ENCODE measurements at places on chromosomes 16 and 17.

GRCh38 chr17:13518261-13519000 lies 83.3 kb downstream of the HS3ST3A1 start:
- no peak for DNase-seq

GRCh38 chr17:4607773-4608187 lies 23.5 kb downstream of the SMTNL2 start:
- no peak for DNase-seq

DNA sequence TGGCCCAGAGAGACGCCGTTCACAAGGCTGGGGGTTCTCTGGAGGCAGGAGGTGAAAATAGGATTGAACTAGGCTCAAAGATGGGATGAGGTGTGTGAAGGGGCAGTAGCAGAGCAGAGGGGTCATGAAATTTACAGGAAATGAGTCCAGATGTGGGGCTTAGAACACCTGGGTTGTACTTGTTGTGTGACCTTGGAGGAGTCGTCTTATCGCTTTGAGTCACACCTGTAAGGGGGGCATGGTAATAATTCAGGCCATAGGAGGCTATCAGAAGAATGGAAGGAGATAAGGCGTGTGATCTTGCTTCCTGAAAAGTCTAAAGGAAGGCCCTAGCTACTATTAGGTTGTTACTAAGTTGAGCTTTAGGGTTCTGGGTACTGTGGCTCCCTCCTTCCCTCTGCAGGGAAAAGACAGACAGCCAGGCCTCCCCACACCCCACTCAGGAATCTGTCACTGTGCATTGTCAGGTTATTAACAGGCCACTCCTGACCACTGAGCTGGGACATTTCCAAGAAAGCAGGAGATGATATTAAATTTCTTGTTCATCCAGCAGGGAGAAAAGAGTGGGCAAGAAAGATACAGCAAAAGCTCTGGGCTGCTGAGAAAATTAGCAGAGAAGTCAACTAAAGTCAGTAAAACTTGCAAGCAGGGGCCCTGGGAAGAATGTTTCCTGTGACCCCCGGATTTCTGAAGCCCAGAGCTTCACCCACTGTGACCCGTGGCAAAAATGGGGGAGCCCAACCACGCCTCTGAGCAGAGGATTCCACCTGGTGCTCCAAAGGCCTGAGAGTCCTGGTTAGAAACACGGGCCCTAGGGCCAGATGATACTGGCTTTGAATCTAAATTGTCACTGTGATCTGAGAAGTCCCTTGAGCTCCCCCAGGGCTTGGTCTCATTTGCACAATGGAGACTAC lies 6.0 kb upstream of the CDC42EP4 start:
- DNase-seq = no peak

DNA sequence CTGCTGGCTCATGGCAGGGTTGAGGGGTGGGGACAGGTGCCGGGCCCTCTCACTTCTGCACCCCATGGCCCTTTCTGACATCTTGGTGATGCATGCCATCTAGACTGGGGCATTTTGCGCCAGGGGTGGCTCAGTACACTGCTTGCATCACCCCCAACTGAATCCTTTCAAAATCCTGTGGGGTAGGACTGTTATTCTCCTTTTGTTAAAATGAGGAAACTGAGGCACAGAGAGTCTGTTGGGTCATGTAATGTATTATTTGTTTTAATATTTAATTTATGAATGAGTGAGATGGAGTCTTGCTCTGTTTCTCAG lies 9.9 kb downstream of the ADCY7 start:
- no peak for DNase-seq

GRCh38 chr16:1053121-1053521 lies 19.4 kb upstream of the SSTR5 start:
- no peak for DNase-seq

- no peak for DNase-seq
Measured at GRCh38 chr17:42617956-42618431, 8.5 kb downstream of the TUBG1 start.

DNA sequence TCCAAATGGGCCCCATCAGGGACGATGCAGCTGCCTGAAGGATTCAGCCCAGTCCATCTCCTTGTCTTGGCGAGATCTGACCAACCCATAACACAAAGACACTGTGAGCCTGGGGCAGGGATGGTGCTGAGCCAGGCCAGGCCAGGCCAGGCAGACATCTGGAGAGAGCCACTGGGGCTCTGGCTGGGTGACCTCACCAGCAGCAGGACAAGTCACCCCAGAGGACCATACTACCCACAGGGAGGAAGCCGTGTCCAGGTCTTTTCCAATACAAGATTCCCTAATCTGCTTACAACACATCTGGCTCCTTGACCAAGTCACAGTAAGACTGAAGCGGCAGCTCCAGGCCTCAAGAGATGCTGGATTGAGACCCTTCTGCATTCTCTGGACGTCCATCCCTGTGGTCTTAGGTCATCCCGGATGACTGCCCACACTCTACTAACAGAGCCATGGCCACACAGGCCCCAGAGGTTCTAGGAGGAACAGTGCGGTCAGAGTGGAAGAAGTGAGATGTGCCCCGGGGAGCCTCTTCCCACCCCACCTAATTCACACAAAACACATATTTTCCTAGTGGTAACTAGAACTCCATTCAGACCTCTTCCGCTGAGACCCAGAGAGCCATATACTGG lies 81.8 kb upstream of the RCVRN start:
- no peak for DNase-seq

GRCh38 chr17:56087199-56087598 lies 66.1 kb upstream of the ANKFN1 start:
- DNase-seq = no peak

DNA sequence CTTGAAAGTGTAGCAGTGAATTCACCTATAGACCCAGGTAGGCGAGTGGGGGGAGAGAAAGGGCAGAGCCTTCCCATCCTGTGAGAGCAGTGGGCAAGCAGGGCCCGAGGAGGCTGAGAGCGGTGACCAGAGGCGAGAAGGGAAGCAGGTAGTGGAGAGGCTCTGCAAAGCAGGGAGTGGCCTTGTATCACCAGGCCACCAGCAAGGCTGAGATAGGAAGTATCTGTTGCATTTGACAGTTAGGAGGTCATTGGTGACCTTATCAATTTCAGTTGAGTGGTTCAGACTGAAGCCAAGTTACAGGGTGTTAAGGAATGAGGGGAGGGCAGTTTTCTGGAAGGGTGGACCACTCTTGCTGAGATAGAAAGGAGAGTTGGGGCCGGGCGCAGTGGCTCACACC lies 10.7 kb upstream of the HSD3B7 start:
- DNase-seq = no peak

DNA sequence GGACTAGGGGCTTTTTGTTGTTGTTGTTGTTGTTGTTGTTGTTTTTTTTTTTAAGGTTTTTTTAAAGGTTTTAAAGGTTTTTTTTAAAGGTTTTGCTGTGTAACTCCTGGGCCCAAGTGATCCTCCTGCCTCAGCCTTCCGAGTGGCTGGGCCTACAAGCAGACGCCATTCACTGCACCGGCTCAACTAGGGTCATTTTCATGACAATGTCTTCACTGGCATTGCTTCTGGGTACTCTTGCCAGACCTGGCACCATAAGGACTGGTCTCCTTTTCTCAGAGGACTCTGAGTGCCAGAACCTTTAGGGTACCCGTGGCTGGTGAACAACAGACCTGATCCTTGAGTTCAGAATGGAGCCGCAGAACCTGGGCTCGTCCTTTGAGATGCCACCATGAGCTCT lies 20.4 kb downstream of the POLR3E start:
- DNase-seq = no peak

GRCh38 chr16:79836144-79836543 lies 235.6 kb upstream of the MAF start:
- no peak for DNase-seq

DNA sequence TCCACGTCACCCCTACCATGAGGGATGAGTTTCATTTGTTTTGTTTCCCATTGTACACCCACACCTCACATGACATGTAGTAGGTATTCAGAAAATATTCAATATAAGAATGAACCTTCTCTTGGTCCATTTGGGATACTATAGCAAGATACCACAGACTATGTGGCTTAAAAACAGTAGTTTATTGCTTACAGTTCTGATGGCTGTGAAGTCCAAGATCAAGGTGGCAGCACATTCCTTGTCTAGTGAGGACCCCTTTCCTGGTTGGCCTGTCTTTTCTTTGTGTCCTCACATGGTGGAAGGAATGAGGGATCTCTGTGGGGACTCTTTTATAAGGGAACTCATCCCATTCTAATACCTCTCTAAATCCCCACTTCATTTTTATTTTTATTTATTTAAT lies 36.2 kb upstream of the CRYM start:
- no peak for DNase-seq

DNA sequence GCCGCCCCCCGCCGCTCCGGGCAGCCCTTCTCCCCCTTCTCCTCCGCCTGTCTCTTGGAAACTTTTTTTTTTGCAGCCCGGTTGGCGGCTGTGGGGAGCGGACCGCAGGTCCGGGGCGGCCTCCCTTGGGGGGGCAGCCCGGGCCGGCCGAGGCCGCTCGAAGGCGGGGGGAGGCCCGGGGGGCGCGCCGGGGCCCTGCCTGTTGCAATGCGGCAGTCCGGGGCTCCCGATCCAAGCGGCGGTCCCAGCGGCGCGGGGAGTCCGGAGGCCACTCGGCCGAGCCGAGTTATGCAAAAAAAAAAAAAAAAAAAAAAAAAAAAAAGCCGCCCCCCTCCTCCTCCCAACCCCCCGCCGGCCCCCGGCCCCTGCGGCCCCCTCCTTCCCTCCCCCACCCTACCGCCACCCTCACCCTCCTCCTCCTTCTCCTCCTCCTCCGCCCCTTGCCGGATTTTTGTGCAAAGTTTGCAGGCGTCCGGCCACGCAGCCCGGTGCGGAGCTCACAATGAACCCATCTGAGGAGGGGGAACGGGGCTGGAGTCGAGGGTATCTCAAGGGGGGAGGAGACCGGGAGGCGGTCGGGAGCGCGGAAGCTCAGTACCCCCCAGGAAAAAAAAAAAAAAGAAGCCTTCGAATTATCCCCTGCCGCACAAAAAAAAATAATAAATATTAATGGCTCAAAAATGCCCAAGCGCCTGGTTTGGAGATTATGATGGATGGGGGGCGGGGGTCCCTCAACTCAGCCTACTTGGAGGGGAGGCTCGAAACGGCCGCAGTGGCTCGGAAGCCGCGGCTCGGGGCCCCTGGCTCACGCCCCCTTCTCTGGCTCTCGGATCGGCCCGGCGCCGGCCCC lies at the start of gene ZNF423:
ZNF423 (minus strand) TSS at position 291 of the 850 bp plus-strand sequence. CDS start 338 bp downstream, outside the sequence.
- DNase-seq = peak; percentile 10

GRCh38 chr16:86772671-86773353 lies 194.5 kb downstream of the FOXL1 start:
- no peak for DNase-seq

GRCh38 chr16:4011940-4012629 lies 104.2 kb downstream of the ADCY9 start:
- no peak for DNase-seq

- no peak for DNase-seq
Measured at GRCh38 chr17:57465610-57466009, 209.3 kb downstream of the MSI2 start.

DNA sequence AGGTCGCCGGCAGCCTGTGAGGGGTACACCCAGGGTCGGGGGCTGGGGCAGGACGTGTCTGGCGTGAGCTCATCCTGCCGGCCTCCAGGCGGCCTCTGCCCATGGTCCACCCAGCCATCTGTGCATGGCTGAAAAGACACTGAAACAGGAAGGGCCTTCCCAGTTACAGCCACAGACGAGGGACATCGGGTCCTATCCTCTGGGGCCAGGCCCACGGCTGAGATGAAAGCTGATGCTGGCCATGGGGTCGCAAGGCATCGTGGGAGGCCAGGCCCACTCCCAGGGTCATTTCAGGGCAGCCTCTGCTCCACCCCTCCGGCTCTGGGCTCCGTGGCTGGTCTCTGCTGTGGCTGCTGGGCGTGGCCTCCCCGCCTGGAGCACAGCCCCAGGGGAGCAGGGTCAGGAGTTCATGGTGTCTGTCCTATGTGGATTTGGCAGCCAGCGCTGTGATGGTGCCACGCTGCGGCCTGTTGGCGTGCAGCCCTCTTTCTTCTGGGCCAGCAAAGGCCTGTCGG lies 16.6 kb upstream of the ATP6V0C start:
- no peak for DNase-seq

DNA sequence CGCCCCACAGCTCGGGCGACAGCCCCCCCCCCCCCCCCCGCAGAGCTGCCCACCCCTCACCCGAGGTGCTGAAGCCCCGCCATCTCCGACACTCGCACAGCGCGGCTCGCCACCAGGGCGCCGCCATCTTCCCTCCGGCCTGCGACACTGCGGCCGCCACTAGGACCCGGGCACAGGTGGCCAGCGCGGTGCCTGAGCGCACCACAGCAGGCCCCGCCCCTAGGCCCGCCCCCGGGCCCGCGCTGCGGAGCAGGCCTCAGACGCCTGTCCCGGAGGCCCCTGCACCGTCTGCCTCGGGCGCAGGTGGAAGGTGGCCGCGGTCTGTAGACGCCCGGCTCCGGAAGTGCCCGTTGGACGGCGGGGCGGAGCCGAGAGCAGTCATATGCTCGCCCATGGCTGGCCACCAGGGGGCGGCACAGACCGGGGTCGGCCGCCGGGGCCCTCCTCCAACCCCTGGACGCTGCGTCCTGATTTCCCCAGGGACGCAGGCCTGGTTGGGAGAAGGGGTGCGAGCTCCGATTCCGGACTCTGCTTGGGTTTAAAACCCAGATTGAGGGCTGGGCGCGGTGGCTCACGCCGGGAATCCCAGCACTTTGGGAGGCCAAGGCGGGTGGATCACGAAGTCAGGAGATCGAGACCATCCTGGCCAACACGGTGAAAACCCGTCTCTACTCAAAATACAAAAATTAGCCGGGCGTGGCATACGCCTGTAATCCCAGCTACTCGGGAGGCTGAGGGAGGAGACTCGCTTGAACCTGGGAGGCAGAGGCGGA lies at the start of gene MRPL38:
MRPL38 (minus strand) TSS at position 136 of the 773 bp plus-strand sequence; CDS start at position 127, 9 bp downstream.
- peak; percentile 92 for DNase-seq

GRCh38 chr17:63623786-63624530 lies 1.7 kb downstream of the MAP3K3 start:
- DNase-seq = no peak

DNA sequence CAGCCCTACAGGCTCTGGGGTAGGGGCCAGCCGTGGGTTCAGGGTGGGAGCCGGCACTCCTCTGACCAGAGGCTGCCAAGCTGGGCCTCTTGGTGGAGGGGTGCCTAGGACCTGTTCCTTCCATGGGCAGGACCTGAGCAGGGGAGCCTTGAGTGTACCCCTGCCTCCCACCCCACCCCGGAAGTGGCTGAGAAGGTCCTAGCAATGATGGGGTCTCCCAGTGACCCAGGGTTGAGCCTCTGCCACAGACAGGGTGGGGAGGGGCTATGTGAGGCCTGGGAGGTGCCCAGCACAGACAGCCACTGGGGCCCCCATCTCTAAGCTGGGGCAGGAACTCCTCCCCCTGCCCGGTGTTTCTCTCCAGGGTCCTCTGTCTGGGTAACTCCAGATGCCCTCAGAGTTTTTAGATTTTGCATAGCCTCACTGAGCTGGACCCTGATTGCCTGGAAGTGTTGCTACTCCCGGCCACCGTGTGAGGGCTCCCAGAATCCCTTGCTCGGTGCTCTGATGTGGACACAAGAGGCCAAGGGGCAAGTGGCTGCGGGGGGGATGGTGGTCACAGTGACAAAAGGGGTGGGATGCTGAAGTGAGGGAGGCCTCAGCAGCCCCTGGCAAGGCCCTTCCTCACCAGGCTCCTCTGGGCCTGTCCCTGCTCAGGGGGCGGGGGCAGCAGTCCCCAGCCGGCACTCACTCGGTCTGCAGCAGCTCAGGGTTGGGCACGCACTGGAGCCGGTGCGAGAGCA lies 6.4 kb upstream of the MTSS2 start:
- DNase-seq = no peak

- no peak for DNase-seq
Measured at GRCh38 chr16:66842765-66843164, 1.4 kb upstream of the CA7 start.

GRCh38 chr17:3904501-3904900 lies 11.6 kb upstream of the CAMKK1 start:
- DNase-seq = no peak

All from CD4-positive, alpha-beta T cell treated with Interleukin-6 for 4 hours (primary cell).